ENCODE measurements at places on chromosomes 1 and 21.

DNA sequence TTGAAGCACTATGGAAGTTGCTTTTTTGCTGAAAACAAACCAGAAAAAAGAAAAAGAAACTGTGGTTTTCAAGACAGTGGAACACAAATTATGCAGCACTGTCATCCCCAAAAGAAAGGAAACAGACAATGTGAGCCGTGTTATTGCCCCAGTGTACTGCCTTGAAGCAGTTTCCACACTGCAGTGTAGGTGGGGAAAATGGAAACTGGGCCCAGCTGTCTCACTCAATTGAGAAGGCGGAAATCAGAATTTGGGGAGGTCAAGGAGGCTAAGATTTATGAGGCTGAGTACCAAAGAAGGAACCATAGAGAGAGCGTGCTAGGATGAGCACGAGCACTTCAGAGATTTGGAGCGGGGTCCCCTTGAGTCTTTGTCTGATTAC lies 55.5 kb downstream of the MPZL1 start:
- no peak for DNase-seq

DNA sequence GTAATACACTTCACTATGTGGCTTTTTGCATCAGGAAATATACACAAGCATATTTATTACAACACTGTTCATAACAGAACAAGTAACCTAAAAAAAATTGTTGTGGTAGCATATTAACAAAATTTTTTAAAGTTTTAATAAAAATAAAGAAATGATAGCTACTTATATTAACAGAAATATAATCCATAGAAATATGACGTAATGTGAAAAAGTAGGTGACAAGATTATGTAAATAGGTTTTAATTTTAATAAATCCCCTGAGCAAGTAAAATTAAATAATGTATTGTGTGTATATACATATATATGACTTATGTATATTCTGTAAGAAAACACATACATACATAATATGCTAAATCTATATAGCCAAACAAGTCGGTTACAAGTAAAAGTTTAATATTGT lies 359.9 kb downstream of the SEC16B start:
- DNase-seq = no peak

DNA sequence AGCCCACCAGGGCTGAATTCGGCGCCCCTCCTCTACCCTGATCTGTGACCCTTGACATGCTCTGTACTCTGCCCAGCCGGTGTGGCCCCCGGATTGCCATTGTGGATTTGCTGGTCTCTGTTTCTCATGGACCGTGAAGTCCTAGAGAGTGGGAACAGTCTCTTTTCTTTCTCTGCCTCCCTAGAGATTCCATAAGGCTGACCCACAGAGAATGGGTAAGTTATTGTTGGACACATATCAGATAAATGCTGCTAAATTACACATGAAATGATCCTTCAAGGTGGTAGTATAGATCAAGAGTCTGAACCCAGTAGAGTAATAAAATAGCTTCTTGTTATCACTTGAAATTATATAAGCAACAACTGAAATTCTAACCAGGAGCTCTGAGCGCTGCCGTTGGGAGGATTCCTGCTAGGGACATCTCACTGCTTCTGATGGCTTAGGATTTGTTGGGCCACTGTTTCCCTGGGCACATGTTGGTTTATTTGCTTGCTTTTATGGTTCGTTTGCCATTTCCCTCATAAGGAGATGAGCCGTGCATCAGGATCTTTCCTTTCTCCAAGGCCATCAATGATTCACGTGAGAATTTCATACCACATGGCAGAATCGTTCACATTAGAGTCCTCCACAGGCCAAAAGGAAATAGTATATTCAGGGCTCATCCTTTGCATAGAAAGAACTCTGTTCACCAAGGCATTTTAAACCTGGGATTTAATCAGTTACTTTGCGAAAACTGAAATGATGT lies 111.9 kb downstream of the ZBTB18 start:
- DNase-seq = no peak

- DNase-seq = no peak
Measured at GRCh38 chr1:236794585-236795034, 482 bp upstream of the MTR start.

DNA sequence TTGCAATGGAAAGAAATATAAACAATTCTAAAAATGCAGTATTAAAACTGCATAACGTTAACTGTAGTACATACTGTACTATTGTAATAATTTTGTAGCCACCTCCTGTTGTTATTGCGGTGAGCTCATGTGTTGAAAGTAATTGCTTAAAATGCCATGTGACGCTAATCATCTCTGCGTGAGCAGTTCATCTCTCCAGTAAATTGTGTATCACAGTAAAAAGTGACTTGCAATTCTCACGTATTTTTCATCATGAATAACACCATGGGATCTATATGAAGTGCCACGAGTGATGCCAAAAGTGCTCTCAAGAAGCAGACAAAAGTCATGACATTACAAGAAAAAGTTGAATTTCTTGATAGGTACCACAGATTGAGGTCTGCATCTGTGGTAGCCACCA lies 82.4 kb upstream of the CYYR1 start:
- DNase-seq = no peak

DNA sequence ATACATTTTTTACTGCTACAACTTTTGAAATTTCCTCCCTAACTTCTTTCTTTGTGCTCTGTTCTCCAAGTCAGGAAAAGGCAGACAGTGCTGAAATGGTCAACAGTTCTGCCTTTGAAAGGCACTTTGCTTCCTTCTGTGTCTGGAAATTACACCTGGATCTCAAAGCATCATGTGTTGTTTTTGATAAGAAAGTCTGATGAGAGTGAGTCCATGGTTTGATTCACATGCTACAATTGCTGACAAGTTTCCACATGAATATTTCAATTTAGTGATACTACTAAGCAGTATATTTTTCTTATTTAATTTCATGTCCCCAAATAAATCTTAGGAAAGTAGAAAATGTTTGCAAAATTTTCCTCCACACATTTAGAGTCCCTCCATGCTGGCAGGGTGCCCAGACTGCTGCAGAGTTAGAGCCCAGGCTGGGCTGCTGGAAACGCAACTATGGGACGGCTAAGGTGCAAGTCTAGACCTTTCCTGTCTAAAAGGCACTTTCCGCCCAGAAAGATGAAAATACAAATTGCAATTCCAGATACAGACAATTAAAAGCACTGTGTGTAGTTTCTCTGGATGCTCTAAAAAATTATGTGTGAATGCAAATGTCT lies 96.6 kb upstream of the RUNX1 start:
- no peak for DNase-seq

GRCh38 chr1:20153000-20153418 lies 13.9 kb downstream of the PLA2G2F start:
- DNase-seq = no peak

DNA sequence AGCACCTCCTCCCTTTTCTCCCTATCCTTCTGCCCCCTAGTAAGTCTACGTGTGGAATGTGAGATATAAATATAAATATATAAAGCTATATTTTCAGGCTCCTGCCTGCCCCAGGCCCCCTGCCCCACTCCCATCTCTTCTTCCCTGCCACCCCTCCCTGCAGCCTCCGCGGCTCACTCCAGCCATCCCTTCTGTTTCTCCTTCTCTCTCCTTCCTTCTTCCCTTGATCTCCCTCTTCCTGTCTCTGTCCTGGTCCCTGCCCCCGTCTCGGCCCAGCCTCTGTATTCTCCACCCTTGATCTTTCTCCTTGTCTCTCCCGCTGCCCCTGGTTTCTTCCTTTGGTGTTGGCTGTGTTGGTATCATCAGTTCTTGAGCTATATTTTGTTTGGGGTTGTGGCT lies 23.2 kb downstream of the DMBX1 start:
- no peak for DNase-seq

DNA sequence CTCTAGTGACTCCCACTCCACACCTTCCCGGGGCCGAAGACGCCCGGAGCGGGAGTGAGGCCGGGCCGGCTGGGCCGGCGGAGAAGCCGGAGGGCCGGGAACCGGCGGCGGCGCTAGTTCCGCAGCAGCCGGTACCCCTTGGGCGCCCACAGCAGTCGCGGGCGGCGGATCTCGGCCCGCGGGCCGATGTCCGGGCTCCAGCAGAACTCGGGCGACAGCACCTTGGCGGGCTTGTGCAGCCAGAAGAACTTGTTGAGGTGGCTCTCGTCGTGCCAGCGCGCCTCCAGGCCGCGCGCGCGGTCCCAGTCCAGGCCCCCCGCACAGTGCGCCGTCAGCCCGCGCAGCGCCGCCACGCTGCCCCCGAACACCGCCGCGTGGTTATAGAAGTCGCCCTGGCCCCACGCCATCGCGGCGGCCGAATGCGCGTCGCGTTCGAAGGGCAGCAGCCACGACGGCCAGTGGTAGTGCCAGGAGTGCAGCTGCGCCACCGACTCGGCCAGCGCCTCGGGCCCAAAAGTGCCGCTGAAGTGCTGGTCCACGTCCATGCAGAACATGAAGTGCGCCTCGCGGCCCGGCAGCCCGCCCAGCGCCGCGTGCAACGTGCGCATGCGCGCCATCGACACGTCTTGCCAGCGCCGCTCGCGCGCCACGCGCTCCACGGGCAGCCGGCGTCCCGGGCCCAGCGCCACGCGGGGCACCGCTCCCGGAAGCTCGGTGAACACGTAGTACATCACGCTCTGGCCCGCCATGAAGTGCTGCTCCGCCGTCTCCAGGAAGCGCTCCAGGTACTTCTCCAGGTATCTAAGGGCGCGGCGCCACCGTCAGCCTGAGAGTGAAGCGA lies 14.0 kb downstream of the A3GALT2 start:
- no peak for DNase-seq

DNA sequence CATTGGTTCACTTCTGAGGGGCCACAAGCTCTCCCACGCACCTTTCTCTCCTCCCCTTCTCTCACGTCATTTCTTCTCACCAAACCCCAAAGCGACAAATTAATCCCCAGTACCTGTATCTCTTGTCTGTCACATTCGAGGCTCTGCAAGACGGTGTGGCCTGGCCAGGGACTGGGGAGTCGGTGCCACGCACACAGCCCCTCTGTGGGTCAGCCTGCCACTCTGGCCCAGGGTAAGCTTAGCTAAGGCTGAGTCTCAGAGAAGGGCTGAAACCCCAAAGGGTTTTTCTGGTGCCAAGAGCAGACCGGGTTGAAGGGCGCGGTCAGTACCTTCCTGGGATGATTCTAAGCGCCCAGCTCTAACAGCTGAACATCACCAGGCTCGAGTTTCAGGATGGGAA lies 34.2 kb upstream of the ZBTB40 start:
- no peak for DNase-seq

DNA sequence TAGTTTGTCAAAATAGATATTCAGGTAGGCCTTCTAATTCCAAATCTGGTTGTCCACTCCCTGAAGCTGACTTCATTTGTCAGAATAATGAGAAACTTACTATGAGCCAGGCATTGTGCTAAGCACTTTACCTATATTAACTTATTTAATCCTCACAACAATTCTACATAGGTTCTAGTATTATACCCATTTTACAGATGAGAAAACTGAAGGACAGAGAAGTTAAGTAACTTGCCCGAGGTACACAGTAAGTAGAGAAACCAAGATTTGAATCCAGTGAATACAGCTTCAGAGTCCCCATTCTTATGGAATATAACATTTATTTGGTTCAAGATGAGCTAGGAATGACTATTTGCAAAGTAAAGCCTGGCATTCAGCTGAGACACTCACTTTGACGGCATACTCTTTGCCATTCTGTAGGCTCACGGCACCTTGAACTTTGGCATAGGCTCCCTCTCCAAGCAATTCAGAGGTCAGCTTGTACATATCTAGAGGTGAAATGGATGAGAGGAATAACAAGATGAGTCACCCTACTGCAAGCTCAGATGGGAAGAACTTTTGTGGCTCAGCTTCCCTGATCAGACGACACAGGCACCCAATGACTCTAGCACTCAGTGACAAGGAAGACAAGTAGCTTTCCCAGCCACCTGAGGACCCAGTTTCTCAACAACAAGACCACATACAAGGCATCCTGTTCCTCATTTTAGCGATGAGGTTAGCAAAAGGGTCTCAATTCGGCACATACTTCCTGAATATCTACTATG lies 23.7 kb downstream of the MKNK1 start:
- DNase-seq = no peak

DNA sequence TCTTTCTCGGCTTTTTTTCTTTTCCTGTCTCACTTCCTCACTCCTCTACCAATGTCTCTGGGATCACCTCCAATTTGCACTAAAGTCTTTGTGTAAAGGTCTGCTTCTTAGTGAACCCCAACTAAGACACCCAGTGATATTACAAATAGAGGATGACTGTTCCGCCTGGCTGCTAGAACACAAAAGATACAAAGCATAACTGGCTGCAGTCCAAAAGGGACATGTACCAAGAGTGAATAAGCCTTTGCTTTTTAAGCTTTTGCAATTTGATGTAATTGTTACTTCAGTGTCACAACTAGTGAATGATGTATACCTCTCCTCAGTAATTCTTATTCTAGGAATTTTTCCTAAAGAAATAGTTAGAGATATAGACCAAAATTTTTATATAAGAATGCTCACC lies 82.8 kb upstream of the BEND5 start:
- DNase-seq = no peak

DNA sequence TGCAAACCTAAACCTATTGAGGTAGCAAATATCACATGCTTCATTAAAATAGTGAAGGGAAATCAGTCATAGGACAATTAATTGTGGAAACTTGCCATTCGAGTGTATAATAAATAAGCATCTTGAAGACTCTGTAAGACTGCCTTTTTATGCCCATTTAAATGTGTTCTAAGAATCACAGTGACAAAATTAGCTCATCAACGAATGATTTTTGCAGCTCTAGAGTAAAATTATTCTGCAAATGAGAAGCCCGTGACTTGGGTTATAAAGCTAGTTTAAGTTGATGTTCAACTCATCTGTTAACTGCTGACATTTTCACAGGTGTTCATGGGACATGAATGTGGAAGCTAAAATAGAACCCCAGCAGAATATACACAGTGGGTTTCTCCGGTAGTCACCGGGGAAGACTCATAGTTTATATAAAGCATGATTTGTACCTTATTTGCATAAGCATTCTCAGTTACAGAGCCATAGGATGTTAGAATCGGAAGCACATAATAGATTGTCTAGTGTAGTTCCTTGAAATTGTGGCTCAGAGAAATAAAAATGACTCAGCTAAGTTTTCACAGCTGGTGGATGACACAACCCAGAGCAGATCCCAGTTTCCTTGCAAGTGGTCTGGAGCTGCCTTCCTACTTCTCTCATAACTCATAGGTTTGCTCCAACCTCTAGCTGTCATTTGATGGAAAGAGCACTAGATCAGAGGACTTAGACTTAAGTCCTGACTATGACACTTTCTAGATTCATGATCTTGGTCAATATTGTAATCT lies 107.3 kb downstream of the UCHL5 start:
- peak; percentile 35 for DNase-seq

GRCh38 chr1:8767006-8767405 lies 50.4 kb downstream of the RERE start:
- no peak for DNase-seq

- no peak for DNase-seq
Measured at GRCh38 chr1:147072482-147073432, 99.5 kb downstream of the PRKAB2 start.

- DNase-seq = no peak
Measured at GRCh38 chr1:192256674-192257334, 60.0 kb upstream of the RGS21 start.
